ENCODE measurements at places on chromosomes 4 and X.

DNA sequence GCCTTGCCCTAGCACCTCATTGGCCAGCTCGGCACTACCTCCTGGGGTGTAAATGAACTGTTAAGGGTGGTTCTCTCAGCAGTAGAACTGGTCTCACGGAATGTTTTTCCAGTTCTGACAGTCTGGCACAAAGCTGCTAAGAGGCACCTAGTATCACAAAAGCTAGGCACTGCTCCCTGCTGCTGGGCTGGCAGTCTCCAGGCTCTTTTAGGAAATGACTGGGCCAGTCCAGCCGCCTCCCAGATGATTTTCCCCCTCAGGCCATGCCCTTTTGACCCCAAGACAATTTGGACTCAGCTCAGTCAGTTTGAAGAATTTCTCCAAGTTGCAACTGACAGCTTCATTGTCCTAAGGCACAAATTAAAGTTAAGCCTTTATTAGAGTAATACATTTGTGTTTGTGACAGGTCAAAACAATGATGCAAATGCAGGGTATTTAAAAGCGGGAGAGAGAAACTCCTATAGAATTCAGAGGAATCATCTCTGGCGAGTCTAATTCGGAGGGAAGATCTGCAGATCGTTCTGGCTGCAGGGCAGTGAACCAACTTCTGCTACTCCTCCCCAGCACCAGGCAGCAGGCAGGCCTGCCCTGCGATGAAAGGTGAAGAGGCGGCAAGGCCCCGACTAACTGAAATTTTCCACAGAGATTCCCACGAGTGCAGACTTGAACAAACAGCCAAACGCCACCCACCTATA, 7.9 kb downstream of the FRMD7 start:
- DNase-seq: no peak

GRCh38 chr4:10808591-10808990, 124.0 kb upstream of the CLNK start:
- peak; percentile 73 for DNase-seq

- DNase-seq: no peak
These were observed 435.6 kb downstream of the GPM6A start for GRCh38 chr4:175376287-175376977.

DNA sequence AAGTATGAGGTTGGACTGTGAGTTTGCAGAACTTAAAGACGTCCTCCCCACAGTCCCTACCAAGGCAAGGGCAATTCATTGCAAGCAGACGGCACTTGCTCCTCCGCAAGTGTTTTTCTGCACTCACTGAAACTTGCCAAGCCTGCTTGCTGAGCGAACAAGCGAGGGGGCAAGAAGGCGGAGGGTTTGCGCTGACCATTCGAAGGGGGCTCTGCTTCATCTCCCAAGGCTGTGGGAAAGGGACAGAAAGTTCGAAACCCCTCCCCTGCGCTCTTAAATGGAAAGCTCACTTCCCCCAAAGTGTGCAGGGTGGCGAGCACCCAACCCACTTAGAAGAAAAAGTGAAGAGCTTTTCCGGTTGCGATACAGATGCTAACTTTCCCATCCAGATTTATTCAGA, 1.4 kb downstream of the MID1 start:
- DNase-seq: no peak

- DNase-seq: peak; percentile 14
These were observed 181.1 kb upstream of the SPRY1 start for GRCh38 chr4:123215536-123215935.

- DNase-seq: no peak
These were observed 7.3 kb upstream of the GALNT7 start for GRCh38 chr4:173161311-173161710.

Measured in fibroblast of skin of right biceps (primary cell).